ENCODE measurements at places on chromosomes 12 and 14. TPM values are rescaled to one million over a fixed set of nuclear protein-coding genes. Genes with fewer than 3 reads are reported as not detected.

DNA sequence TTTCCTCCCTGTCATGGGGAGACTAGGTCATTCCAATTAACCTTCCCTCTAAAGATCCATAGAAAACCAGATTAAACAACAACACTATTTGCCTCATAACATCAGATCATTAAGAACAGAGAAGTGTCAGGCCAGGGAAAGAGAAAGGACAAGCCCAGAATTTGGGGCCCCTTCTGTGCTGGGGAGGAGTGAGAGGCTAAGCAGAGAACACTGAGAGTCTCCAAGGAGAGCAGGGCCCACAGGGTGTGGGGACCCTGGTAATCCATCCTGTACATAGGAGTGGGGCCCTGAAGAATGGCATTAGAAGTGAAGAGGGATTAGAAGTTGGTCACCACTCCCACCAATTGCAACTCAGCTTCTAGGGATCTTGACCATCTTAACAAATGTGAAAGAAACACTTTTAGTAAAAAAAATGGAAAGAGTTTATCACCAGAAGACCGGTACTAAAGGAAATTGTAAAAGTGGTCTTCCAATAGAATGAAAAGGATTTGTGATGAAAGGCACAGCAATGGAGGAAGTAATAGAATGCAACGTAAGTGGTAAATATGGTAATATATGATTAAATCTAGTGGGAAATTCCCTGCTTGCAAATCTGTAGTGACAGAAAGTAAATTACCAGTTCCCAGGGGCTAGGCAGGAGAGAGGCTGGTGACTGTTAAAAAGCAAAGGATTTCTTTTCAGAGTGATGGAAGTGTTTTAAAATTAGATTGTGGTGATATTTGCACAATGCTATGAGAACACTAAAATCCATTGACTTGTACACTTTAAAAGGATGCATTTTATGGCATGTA lies 14.0 kb upstream of the TMTC1 start:
- no peak for DNase-seq

DNA sequence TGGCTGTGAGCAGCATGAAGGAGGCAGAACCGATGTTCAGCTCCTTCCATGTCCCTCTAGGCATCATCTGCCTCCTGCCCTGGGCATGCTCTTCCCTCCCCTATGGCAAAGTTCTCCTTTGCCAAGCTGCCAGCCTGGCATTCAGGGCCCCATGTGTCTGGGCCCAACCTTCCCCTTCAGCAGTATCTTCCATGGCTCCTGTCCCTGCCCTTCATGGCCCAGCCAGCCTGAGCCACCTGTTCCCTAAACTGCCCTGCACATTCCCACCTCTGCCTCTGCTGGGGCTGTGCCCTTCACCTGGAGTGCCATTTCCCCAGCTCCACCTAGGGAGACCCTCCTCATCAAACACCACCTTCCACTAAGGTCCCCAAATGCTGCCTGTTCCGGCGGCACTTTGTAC lies 74.0 kb upstream of the TCL1A start:
- DNase-seq = no peak

Gene TTC7B
- polyA plus RNA-seq = 34.0 TPM

Gene ATG101
- 115 TPM for polyA plus RNA-seq

DNA sequence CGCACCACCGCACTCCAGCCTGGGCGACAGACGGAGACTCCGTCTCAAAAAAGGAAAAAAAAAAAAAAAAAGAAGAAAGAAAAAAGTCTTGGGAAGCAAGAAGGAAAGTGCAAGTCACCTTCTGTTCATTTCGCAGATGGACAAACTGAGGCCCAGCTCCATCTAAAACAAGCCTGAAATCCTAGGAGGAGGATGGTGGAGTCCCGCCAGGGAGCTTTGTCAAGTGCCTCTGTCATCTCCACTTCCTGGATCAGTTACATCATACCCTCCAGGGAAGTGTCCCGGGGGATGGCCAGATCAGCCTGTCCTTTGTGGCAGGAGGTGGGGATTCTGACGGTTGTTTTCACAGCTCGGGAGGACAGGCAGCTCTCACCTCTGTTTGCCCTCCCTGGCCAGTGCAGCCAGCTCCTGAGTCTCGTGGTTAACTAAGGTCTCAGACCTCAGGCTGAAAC lies 8.7 kb upstream of the SDSL start:
- no peak for DNase-seq

Data from BJ (cell line).